ENCODE measurements at places on chromosomes 4 and X. TPM values are rescaled to one million over a fixed set of nuclear protein-coding genes. Genes with fewer than 3 reads are reported as not detected.

The ZNF630 gene
- 3.3 TPM for total RNA-seq

The LIMCH1 gene
- 0.29 TPM for total RNA-seq

DNA sequence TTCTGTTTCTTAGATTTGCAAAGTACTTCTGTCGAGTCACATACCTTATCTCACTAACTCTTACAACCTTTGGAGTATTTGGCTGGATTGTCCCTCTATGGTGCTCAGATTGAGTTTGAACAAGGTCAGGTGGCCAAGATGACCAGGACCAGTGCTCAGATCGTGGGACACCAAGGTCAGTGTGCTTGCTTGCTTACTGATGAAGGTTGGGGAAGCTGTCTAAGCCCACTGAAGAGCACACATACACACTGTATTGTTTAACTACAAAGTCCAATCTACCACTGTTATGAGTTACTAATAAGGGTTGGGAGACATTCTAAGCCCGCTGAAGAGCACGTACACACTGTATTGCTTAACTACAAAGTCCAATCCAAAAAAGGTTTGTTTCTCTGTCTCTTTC, 53.7 kb downstream of the TAB3 start:
- no peak for DNase-seq

- no peak for DNase-seq
Observed at GRCh38 chr4:183348706-183349659, 26.8 kb upstream of the CLDN24 start.

DNA sequence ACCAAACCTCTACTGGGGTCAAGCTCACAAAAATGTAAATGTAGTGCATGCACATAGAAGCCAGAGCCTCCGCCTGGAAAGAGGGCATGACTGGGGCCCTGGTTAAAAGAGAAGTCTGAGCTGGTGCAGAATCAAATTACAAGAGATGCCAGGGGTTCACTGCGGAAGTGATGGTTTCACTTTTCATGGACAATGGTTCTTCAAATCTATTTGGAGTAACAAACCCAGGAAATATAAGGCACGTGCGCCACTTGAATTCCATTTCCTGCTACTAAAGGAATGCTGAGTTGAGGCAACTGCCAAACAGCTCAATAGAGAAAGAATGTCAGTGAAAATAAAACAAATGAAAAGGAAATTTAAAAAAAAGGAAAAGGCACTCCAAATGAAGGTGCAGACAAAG, 79.8 kb downstream of the FUNDC1 start:
- DNase-seq, result no peak

DNA sequence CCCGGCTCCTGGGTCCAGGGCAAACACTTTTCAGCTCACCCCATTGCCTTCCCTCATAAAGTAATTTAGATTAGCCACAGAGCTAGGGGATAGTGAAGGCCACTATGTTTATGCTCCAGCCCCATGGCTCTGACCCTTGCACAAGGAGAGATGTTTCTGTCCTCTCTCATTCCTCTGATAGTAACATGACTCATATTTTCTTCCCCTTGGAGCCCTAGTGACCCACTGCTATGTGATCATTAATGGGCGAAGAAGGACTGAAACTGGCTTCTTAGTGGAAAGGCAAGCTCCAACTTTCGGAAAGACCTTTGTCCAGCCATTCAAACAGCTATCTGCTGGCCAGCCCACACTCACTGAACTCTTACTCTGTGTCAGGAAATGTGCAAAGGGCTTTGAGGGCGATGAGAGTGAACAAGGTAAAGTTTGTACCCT, 12.3 kb downstream of the CLDN2 start:
- no peak for DNase-seq

DNA sequence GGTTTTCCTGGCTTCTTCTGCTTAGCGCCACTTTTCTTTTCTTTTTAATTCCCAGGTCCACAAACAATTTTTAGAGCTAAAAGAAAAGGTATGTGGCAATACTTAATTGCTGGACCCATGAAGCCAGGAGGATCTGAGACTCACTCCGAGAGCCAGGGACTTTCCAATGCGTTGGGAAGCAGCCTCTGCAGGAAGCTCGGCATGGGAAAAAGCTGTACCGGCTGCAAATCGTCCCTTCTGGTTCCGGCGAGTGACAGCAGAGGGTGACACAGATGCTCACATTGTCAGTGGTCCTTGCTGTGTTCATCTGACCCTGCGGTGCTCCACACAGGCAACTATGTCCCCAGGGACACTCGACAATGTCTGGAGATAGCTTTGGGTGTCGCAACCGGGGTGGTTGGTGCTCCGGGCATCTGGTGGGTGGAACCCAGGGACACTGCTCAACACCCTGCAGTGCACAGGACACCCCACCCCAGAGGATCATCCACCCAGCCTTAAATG, 164.0 kb downstream of the PRKX start:
- no peak for DNase-seq

- DNase-seq, result no peak
Observed at GRCh38 chr4:27648416-27648815, 787.8 kb downstream of the STIM2 start.

DNA sequence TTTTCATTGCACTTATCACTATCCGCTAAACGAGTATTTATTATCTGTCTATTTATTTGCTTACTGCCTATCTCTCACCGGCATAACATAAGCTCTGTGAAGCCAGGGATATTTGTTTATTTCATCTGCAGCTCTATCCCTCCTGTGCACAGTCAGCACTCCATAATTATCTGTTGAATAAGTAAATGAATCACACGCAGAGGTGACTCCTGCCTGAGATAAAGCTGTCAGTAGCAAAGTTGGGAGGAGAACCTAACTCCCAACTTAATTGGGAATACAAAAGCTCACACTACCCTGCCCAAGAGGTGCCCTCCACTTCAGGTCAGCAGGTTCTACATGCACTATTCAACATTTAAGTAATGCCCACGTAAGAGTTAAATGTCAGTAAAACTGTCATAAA, 85.7 kb downstream of the CORIN start:
- DNase-seq, result no peak

DNA sequence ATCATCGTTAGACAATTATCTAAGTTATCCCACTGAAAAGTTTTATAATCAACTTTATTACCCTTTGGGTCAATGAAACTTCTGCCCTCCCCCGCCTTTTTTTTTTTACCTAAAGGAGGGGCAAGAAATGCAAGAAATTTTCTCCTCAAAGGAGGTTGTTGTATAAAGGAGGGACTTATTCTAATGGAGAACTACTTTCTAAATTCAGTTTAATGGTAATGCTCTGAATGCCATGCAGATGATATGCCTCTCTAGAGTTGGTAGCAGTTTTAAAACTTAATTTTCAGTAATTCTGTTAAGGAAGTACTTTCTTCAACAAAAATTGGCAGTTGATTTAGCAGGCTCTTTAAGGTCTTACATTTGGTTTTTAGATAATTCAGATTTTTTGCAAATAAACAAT, 23.3 kb downstream of the PDLIM5 start:
- DNase-seq, result no peak

GRCh38 chr4:37802068-37802666, 24.3 kb upstream of the PGM2 start:
- no peak for DNase-seq

Measured in osteocyte (in vitro differentiated cells).